HuH-7 (cell line): ENCODE measurements at places on chromosomes 12 and 14.

GRCh38 chr14:31263485-31264133 is 56.0 kb upstream of the HECTD1 start:
- no peak for DNase-seq

- DNase-seq = no peak
Observed at GRCh38 chr12:131391399-131391798, 319.5 kb upstream of the SFSWAP start.

GRCh38 chr14:68841016-68841809 is 48.3 kb upstream of the ZFP36L1 start:
- no peak for DNase-seq

DNA sequence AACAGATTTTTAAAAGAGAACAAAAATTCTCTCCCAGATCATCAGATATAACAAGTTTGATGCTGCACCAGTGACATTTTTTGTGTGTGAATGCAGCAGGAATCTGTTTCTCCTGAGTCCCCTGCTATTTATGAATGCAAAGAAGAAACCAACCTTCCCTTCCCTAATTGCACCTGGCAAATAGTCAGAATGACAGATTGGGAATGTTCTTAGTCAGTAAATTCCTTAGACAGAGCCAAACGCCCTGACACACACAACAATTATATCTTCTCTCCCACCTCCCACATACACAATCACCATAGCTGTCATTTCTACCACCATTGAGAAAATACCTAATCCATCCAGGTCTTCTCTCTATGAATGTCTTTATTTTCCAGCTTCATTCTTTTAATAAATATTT is 174.4 kb downstream of the ALG10B start:
- no peak for DNase-seq

GRCh38 chr12:11839091-11839641 is 189.7 kb downstream of the ETV6 start:
- no peak for DNase-seq
